Activated T-helper 2 cell treated with anti-CD3 and anti-CD28 coated beads, Interferon-gamma antibody, Interleukin-2, Interleukin-4, amounts not matched to agents 10 μg/mL and 5 μg/mL and 100 μg/mL, durations not matched to agents 14 hours and 24 hours and 36 hours (primary cell): ENCODE measurements at places on chromosomes 11 and 22. TPM values are rescaled to one million over a fixed set of nuclear protein-coding genes. Genes with fewer than 3 reads are reported as not detected.

DNA sequence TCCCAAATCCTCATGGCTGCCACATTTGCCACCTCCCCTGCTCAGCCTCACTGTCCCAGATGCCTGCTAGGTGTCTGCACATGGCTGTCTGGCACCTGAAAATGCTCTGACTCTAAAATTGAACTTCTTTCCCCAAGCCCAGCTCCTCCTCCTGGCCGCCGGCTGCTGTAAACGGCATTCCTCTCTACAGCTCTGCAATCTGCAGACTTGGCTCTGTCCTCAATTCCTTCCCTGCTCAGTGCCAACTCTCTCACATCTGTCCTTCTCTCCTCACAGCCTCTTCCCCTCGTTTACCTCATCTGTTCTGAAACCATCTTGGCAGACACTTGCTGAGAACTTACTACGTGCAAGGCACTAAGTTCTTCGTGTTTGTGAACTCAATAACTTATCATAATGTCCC lies 169.4 kb upstream of the SYT13 start:
- H3K4me3 ChIP-seq, result no peak overlapping the region
- DNase-seq, result no peak
- peaks cover 2% of the 10 kb centered on the region for H3K27me3 ChIP-seq

DNA sequence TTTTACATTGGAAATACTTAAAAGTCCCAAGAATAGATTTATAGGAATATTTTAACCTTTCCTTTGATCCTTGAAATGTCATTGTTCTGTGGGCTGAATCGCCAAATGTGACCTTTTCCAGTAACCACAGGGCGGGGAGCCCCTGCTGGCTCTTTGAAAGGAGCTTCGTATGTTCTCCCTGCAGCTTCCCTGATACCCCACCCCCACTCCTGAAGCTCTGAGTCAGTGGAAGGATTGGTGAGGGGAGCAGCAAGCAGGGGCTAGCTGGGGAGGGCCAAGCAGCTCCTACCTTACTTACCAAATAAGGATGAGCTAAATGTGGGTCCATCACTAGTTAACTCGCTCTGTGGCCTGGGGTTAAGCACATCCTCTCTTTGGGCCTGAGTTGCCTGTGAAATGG lies 87.7 kb downstream of the CHST1 start:
- DNase-seq, result no peak
- no peak overlapping the region for H3K27ac ChIP-seq
- H3K36me3 ChIP-seq, result no peaks in the 10 kb centered on the region
- H3K27me3 ChIP-seq, result peaks cover 2% of the 10 kb centered on the region

DNA sequence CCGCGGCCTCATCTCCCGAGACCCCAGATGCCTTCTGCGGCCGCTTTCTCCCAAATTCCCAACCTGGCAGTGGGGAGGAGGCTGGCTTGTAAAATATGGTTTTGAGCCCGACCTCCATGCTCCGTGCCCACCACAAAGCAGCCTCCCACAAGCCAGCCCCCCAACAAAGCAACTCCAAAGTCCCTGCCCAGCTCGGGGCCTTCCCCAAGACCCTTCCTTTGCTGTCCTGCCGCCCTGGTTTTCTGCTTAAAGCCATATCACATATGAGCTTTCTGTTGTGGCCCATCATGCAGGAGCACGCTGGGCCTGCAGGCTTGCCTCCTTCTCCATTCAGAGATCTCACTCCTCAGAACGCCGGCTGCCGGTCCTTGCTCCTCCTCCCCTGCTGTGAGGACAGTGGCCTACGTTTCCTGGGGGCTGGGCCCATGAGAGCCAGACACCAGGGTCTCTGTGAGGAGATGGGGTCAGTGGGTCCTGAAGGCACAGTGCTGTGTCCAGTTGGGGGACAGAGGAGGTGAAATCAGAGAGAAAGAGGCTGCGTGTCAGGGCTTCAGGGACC lies 680.0 kb downstream of the BRD1 start:
- H3K4me1 ChIP-seq, result no peaks in the 10 kb centered on the region
- DNase-seq, result no peak
- no peak overlapping the region for H3K4me3 ChIP-seq
- no peak overlapping the region for H3K27ac ChIP-seq

Gene MRGPRX2
- total RNA-seq, result 0.09 TPM in 1 of 2 replicates, not detected in the other

Gene NRGN
- total RNA-seq, result 5.0 and 6.7 TPM in 2 replicates

DNA sequence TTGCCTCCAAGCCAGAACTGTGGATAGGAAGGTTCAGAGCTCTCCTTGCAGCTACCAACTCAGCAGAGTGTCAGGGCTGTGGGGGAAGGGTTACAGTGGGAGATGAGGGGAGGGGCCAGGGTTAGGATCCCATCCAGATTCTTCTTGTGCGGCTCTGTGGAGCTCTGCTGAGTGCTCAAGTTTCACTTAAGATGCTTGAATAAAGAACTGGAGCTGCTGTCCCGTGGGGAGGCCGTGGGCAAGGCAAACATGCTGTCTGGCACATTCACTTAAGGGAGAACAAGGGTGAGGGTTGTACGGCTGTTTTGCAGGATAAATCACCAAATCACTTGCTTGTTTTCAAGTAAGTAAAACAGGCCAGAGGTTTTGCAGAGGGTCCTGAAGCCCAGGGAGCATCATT lies 197.1 kb downstream of the FAM76B start:
- DNase-seq, result no peak
- no peak overlapping the region for H3K4me3 ChIP-seq
- no peaks in the 10 kb centered on the region for H3K27me3 ChIP-seq

Gene PLAAT5
- 0.64 and 0.80 TPM in 2 replicates for total RNA-seq

Gene COX8A
- 312 and 326 TPM in 2 replicates for total RNA-seq

DNA sequence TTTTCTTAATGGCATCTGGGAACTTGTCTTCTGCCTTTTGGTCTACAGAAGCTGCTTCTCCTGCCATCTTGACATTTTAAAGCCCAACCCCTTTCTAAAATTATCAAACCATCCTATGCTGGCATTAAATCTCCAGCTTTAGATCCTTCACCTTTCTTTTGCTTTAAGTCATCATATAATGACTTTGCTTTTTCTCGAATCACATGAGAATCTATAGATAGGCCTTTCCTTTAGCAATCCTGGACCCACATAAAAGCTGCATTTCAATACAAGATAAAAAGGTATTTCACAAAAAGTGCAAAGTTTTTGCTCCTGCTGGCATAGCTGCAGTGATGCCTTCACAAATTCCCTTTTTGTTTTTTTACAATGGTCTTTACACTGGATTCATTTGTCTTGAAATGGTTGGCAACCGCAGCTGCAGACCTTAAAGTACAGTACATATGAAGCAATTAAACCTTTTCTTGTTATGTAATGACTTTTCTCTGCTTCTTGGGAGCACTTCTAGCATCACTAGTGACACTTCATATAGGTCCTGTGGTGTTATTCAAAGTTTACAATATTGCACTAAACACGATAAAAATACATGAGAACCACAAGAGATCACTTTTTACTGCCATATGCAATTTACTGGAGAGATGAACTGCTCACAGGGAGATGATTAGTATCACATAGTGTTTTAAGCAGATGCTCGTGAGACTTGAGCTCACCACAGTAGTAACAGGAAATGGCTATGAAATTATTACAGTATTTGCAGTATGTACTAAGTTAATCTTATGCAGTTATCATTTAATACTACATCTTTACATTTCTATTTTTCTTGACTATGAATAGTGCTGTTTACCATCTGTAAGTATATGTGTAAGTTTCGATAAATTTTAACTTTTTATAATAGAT lies 41.6 kb downstream of the ACER3 start:
- H3K27ac ChIP-seq, result no peak overlapping the region
- peaks cover 5% of the 10 kb centered on the region for H3K4me1 ChIP-seq
- peaks cover 3% of the 10 kb centered on the region for H3K36me3 ChIP-seq
- no peak for DNase-seq

DNA sequence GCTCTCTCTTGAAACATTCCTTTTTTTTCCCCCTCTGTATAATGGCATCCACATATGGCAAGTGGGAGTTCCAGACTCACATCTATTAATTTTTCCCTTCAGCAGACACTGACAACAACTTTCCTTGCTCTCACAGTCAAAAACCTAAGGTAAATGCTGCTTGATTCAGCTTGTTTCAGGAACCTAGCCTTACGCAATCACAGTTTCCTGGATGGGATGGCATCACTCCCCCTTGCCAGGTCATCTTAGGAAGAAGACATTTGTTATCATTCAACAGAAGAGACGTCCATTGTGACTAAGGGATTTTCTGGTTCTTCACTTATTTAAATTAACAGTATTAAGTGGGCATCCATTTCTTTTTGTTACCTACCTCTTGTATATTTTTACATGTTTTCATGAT lies 112.0 kb upstream of the PDGFD start:
- no peak for DNase-seq
- H3K36me3 ChIP-seq, result no peaks in the 10 kb centered on the region
- no peaks in the 10 kb centered on the region for H3K4me1 ChIP-seq
- no peaks in the 10 kb centered on the region for H3K27me3 ChIP-seq

GRCh38 chr11:132158091-132158490 lies 787.7 kb downstream of the NTM start:
- no peaks in the 10 kb centered on the region for H3K27me3 ChIP-seq
- no peak for DNase-seq
- no peak overlapping the region for H3K4me3 ChIP-seq
- H3K36me3 ChIP-seq, result no peaks in the 10 kb centered on the region
- no peak overlapping the region for H3K27ac ChIP-seq

- H3K4me1 ChIP-seq, result peaks cover 12% of the 10 kb centered on the region
- DNase-seq, result peak; percentile 83
- H3K27ac ChIP-seq, result no peak within 1 kb of the TSS
- H3K36me3 ChIP-seq, result no peaks in the 10 kb centered on the region
- peaks cover 31% of the 10 kb centered on the region for H3K27me3 ChIP-seq
- peak within 1 kb of the TSS; percentile 66 for H3K4me3 ChIP-seq
These were observed at the start of gene TMEM86A for GRCh38 chr11:18698341-18699268. Gene TMEM86A, plus strand, starts transcription at chr11:18698779. Its CDS starts 108 bp downstream, at chr11:18698887.

GRCh38 chr11:79269611-79270307 lies 171.1 kb downstream of the TENM4 start:
- no peaks in the 10 kb centered on the region for H3K27me3 ChIP-seq
- H3K4me1 ChIP-seq, result no peaks in the 10 kb centered on the region
- no peak overlapping the region for H3K4me3 ChIP-seq

DNA sequence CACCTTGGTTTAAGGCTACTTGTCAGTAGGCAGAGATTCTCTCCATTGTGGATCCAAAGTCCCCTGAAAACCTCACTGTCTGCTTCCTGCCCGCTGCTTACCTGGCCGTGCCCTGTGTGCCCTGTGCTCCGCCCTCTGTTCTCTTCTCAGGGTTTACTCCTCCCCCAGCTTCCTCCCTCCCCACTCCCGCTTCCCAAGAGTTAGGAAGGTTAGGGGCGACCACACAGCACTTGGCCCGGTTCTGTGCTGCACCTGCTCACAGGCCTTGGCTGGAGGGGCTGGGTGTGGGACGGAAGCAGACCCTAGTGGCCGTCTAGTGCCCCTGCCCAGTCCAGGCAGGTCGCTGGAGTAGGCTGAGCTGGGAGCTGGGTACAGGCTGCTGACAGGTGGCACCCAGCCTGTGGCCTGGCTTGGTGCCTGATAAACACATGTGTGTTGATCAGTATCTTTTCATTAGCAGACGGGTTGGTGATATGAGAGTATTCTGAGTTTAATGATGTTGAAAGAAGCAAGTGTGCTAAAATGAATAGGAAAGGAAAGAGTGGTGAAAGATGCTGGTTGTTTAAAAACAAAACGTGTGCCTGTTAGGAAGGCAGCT lies 40.5 kb downstream of the GRAMD4 start:
- no peak for DNase-seq
- H3K4me1 ChIP-seq, result peaks cover 19% of the 10 kb centered on the region
- H3K27me3 ChIP-seq, result no peaks in the 10 kb centered on the region
- H3K36me3 ChIP-seq, result peaks cover 17% of the 10 kb centered on the region
- peak overlapping the region; percentile 86 for H3K27ac ChIP-seq

Gene MOV10L1
- 0.07 TPM in 1 of 2 replicates, not detected in the other for total RNA-seq

Gene SPTBN2
- total RNA-seq, result 0.73 and 0.99 TPM in 2 replicates

Gene DAGLA
- 0.07 TPM in 2 replicates for total RNA-seq

DNA sequence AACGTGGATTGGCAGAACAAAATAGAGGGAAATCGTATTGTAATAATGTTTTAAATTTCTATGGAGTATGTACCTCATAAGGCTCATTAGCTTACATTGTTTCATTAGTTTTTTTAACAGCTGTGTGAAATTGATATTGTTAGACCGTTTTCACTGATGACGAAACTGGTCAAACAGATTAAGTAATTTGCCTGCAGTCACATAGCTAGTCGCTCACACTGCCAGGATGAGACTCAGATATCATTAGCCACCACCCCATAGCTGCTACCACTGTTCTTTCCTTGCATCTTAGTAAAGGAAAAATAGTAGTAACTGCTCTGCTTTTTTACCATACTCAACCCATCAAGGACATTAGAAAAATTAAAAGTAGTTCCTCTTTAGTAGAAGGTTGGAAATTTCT lies 64.0 kb downstream of the DKK3 start:
- no peaks in the 10 kb centered on the region for H3K4me1 ChIP-seq
- no peak for DNase-seq
- H3K27me3 ChIP-seq, result no peaks in the 10 kb centered on the region
- H3K4me3 ChIP-seq, result no peak overlapping the region

DNA sequence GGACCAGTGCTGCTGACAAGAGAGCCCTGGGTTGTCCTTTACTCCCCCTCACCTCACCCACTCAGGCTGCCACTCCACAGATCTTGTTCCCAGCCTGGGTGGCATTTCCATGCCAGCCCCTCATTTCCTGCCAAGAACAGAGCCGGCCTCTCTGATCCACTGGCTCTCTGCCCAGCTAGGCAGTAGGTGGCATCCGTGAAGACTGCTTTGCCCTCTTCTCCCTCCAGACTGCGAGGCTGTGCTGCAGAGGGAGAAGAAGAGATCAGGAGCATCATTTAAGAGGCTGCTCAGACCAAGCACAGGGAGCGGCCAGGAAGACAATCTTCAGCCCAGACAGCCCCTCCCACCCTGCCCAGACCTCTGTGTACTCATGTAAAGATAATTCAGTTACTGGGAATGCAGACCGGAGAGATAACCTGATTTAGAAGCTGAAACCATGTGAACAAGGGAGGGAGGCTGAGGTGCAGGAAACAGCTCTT lies 126.9 kb upstream of the NCAM1 start:
- no peaks in the 10 kb centered on the region for H3K36me3 ChIP-seq
- H3K27me3 ChIP-seq, result no peaks in the 10 kb centered on the region
- DNase-seq, result no peak
- no peak overlapping the region for H3K4me3 ChIP-seq

- no peak overlapping the region for H3K4me3 ChIP-seq
- H3K36me3 ChIP-seq, result no peaks in the 10 kb centered on the region
- peaks cover 53% of the 10 kb centered on the region for H3K27me3 ChIP-seq
- DNase-seq, result no peak
These were observed 101.3 kb upstream of the E2F8 start for GRCh38 chr11:19342036-19342435.

Gene OR8D1
- total RNA-seq, result not detected in 2 replicates
